Fibroblast of lung (primary cell): ENCODE measurements at places on chromosomes 1 and 21. TPM values are rescaled to one million over a fixed set of nuclear protein-coding genes. Genes with fewer than 3 reads are reported as not detected.

DNA sequence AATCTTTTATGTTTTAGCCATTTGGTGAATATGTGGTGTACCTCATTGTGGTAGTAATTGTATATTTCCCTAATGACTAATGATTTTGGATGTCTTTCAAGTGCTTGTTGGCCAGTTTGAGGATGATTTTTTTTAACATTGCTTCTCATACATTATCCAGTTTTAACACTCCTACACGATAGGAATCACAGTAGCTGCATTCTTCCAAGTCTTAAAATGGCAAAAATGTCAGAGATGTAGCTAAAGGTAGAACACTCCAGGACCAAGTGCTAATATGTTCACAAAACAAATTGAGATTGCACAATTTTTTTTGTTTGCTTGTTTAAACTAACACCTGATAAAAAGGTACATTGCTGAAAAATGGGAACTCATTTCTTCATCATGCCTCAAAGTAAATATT lies 11.7 kb downstream of the USP25 start:
- DNase-seq: peak; percentile 79

DNA sequence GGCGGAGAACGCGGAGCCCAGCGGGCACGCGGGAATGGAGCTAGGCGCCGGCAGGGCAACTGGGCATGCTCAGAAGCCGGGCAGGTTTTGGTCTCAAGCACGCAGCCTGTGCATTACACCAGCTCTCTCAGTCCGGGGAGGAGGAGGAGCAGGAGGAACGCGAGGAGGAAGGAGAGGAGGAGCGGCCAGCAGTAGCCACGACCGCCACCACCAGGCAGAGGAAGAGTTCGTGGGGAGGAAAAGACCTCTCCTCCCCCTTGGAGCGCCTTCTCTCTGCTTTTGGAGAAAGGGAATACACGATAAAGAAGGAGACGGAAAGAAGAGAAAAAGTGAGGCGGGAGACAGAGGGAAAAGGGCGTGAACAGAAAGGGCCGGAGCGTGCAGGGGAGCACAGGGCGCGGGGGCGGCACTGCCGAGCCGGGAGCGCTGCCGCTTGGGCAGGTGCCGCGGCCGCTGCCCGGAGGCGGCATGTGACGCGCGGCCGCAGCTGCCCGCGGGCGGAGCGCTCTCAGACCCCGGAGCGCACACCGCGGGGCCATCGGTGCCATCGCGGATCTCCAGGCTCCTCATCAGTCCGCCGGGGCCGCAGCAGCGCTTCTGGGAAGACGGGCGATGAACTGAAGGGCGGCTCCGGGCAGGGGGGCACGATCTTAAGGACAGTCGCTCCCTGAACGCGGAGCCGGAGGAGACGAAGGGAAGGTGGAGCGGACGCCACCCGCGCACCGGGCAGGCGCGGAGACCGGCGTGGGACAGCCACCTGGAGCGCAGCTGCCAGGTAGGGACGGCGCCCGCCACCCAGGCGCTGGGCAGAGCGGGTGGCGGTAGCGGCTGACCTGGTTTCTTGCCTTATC lies at the start of gene CHRM3:
Gene CHRM3, plus strand, starts transcription at position 116 of the 851 bp plus-strand sequence. CDS start 520,884 bp downstream, outside the sequence.
- DNase-seq: no peak

- DNase-seq: no peak
Observed at GRCh38 chr1:239219679-239220078, 166.7 kb upstream of the CHRM3 start.

- no peak for DNase-seq
Observed at GRCh38 chr1:37306871-37307270, 167.5 kb upstream of the ZC3H12A start.

DNA sequence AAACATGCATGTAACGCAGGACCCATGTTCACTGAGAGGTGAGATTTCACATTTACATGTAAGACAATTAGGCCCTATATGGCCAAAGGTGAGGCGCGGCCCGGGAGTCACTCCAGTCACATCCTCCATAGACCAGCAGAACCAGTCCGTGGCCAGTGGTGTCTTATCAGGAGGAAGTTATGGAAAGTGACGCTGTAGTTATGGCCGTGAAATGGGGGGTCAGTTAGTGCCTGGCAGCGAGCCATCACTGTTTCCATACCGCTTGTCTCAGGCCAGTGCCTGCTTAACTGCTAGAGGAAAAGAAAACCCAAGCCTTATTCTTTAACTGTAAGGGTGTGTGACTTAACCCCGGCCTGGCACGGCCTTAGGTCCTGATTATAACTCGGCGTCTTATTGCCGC lies 6.1 kb downstream of the C1orf159 start:
- no peak for DNase-seq

DNA sequence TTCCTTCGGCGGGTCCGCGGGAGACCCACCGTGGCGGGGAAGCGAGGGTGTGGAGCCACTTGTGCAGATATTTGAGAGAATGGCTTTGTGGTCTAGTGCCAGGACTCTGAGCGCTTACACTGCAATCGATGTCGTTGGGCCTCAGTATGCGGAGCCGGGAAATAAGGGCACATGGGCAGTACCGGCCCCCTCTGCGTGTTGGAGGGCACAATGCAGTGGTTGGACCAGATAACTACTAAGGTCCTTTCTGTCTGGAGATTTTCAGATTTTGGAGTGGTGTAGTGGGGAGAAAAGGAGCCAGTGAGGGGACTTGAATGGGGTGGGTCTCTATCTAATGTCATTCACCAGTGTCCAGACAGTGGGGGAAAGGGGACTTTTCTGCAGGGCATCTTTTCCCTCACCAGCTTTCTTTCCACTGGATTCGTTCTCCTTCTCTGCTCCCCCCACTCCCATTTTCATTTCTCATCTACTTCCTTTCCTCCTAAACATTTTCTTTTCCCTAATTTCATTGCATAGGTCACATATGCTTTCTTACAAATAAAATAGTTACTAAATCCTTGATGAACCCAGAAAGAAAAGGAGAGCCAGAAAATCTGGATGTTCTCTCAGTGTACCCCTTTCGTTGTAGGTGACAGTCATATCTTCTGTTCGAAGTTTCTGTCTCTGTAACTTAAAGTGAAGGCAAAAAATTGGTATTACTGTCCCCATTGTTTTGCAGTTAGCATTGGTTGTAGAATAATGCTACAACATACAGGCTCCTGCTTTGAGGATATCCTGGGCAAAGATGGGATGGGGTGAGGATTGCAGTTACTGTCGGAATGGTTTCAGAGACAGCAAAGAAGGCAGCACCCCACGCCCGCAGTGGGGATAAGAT lies 1.4 kb downstream of the ATF3 start:
- DNase-seq: peak; percentile 37

DNA sequence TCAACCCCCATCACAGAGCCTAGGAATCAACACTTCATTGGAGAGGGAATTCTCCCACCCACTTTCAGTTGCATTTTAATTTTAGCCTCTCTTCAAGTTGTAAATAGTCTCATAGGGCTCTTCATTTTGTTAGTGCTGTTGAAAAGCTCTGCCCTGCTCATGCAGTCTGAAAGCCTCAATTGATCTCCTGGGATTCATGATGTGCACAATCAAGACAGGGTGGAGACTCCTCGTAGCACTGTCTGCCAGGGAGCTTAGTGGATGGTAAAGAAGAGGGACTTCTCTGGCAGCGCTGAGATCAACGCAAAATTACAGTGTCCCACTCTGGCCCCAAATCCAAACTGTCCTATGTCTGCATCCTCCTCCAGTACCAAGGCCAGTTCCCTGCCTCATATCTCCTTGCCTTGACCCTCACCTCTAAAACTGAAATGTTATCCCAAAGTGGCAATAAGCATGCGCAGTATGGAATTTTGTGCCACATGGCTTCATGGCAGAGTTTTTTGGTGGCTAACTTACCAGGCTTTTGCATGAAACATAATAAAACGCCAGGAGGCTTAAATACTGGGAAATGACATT lies 282.2 kb downstream of the CACNA1E start:
- DNase-seq: no peak

- DNase-seq: no peak
Observed at GRCh38 chr1:203225071-203225470, 4.4 kb downstream of the CHIT1 start.

SPRR1A gene
- not detected in 2 replicates for total RNA-seq
